ENCODE measurements at places on chromosomes 5 and 9.

DNA sequence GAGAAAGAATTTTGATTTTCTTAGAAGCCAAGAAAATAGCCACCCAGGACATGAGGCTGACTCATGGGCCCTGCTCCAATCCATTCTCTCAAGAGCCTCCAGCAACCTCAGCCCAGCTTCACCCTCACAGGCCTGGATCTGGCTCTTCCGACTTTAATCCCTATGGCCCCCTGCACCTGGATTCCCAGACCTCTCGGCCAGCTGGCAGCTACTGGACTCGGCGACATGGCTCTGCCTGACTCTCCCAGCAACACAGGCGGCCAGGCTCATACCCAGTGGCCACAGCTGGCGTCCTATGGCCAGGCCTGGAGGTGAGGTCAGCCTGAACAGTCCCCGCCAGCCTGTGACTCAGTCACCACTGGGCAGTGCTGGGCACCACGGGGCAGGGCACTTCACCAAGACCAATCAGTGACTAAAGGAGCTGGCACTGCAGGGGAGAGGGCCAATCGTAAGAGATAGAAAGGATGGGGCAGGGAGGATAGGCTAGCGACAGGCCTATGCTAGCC, 6.2 kb upstream of the PDLIM4 start:
- no peak for DNase-seq

- DNase-seq: no peak
Measured at GRCh38 chr5:115594128-115595047, 7.9 kb downstream of the TICAM2 start.

- DNase-seq: no peak
Measured at GRCh38 chr5:139650689-139651042, 2.5 kb downstream of the CXXC5 start.

DNA sequence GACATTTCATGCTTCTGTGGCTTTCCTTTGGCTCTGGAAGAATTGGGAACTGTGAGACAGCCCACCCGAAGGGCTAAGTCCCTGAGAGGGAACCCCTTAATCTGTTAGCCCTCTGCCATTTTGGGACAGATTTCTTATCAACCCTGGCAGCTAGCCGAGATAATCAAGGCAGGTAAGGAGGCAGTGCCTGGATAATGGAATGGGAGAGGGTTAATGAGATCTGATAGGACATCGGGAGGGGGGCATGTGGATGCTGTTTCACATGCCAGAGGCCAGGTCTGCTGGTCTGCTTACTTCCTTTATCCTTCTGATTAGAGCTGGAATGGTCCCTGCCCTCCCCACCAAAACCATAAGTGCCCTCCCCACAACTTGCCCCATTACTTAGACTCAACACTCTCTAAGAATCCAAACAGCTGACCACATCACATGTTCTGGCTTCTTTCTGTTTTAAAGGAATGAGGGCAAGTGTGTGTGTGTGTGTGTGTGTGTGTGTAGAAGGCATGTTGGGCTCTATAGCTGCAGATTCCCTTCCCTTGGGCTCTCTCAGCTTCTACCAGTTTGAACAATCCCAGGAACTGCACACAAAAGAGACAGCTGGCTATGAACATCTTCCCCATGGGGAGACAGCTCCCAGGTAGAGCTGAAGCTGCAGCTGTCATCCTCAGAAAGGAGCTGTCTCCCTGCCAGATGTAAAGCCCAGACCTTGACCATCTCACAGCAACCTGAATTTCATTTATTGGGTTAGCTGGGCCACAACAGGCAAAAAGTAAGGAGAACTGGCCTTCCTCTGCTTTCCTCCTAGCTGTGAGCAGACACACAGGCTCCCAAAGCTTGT, 221.3 kb downstream of the PIK3R1 start:
- DNase-seq: no peak

GRCh38 chr5:119371146-119371545, 15.3 kb downstream of the TNFAIP8 start:
- DNase-seq: no peak
